ENCODE measurements at places on chromosomes 5 and 9. TPM values are rescaled to one million over a fixed set of nuclear protein-coding genes. Genes with fewer than 3 reads are reported as not detected.

The SLC25A46 gene
- 19.0 TPM for total RNA-seq

The FRRS1L gene
- not detected for total RNA-seq

The ARHGEF39 gene
- 15.6 TPM for total RNA-seq

The PCDHA4 gene
- not detected for total RNA-seq

The GADD45G gene
- total RNA-seq: 2.4 TPM

The FOXD4L4 gene
- total RNA-seq: 0.53 TPM

The KCNT1 gene
- not detected for total RNA-seq

The SPAG8 gene
- total RNA-seq: 1.0 TPM

The ORM2 gene
- not detected for total RNA-seq

The HIGD2A gene
- total RNA-seq: 133 TPM

The KCNV2 gene
- total RNA-seq: not detected

The BTNL3 gene
- total RNA-seq: not detected

The GARIN3 gene
- total RNA-seq: not detected

The BHMT2 gene
- not detected for total RNA-seq

The AGTPBP1 gene
- 19.8 TPM for total RNA-seq

The C9orf50 gene
- total RNA-seq: not detected

The SLC46A2 gene
- total RNA-seq: not detected

GRCh38 chr9:77418226-77418625, 229.9 kb downstream of the GNA14 start:
- DNase-seq: no peak

DNA sequence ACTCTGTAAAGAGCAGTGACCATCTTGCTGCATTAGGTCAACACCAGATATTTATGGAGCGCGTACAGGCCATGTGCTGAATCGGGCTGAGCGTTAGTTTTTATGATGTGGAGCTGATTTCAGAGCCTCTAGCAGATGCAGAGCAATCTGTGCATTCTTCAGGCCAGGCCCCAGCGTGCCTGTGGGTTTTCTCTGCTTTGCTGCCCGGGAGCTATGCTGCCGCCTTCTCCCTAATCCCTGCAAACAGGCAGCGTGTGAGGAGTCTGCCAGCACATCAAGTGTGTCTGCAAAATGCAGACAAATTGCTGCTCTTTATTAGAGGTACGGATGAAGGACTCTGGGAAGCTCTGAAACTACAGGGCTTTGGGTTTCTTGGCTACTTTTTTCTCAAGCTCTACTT, 170.0 kb downstream of the NTRK2 start:
- no peak for DNase-seq

- DNase-seq: no peak
Measured at GRCh38 chr5:133196441-133197085, 144.8 kb downstream of the HSPA4 start.

GRCh38 chr5:180548563-180548962, 42.7 kb downstream of the SCGB3A1 start:
- DNase-seq: no peak

GRCh38 chr5:264338-264737, 7.1 kb upstream of the PDCD6 start:
- DNase-seq: no peak

- no peak for DNase-seq
Measured at GRCh38 chr9:129549139-129549538, 71.8 kb downstream of the C9orf50 start.

- no peak for DNase-seq
Measured at GRCh38 chr5:131405674-131406073, 141.8 kb downstream of the CDC42SE2 start.

DNA sequence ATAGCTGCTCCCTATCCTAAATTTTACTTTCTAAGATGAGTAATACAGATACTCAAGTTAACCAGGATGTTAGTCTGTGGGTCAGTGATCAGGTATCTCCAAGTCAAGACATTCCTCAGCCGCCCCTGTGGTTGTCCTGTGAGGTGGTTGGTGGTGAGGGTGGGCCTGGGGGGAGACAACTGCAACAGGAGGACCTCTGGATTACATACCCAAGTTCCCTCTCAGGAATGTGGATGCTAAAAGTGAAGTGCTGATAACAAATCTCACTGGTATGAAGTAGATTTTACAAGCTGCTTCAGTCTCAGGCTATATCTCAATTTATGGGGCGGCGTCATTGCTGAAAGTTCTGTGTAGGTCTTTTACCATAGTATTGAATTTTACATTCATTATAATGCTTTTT, 38.3 kb downstream of the SLC1A3 start:
- no peak for DNase-seq

DNA sequence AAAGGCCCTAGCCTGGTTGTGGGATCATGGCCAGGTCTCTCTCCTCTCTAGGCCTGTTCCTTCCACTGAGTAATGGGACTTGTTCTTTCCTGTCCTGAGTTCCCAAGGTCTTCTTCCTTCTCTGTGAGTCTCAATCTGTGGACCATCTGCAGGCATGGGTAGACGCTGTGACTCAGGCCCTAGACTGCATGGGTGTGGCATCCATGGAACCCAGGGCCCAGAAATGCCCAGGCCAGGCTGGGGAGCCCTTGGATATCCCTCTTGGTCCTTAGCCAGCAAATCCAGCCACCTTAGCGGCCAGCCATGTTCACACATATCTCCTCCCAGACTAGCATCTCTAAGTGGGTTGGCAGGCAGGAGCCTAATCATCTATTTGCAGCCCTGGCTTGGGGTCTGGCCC, 2.3 kb upstream of the ACSL6 start:
- DNase-seq: no peak

- DNase-seq: no peak
Measured at GRCh38 chr9:136014924-136015633, 53.9 kb upstream of the UBAC1 start.

DNA sequence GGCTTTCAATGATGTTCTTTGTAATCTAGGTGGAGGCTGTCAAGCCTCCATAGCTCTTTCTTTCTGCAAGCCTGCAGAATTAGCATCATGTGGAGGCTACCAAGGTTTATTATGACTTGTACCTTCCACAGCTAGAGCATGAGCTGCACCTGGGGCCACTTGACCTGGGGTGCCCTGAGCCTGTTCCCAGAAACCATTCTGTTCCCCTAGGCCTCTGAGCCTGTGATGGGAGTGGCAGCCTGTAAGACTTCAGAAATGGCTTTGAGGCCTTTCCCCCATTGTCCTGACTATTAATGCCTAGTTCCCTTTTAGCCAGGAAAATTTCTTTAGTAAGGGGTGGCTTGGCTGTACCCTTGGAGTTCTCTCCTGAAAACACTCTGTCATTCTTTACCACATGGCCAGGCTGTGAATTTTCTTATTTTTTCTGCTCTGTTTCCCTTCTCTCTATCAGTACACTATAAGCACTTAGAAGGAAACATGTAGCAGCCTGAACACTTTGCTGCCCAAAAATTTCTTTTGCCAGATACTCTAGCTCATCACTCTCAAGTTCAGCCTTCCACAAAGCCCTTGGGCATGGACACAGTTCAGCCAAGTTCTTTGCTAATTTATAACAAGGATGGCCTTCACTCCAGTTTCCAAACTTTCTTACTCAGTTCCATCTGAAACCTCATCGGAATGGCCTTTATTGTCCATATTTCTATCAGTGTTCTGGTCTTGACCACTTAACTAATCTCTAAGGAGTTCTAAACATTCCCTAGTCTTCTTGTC, 61.4 kb upstream of the NR3C1 start:
- DNase-seq: no peak

GRCh38 chr5:74667396-74667795, 17.6 kb upstream of the HEXB start:
- DNase-seq: no peak

DNA sequence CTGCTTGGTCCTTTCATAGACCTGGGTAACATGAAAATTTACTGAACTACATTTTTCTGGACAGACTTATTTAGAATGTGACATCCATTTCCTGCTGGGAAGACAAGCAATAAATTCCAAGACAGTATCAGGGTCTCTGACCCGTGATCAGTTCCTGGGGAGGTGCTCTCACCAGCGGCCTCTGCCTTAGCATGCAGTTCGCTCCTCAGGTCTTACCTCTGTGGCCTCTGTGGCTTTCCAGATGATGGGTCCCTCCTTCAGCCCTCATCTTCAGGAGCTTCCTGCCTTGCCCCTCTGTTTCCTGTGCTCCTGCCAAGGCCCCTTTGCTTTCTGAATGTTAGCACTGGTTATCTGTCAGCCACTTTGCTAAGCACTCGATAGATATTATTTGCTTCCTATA, 66.4 kb downstream of the CMYA5 start:
- no peak for DNase-seq

- DNase-seq: no peak
Measured at GRCh38 chr5:132949136-132949535, 14.3 kb downstream of the AFF4 start.

DNA sequence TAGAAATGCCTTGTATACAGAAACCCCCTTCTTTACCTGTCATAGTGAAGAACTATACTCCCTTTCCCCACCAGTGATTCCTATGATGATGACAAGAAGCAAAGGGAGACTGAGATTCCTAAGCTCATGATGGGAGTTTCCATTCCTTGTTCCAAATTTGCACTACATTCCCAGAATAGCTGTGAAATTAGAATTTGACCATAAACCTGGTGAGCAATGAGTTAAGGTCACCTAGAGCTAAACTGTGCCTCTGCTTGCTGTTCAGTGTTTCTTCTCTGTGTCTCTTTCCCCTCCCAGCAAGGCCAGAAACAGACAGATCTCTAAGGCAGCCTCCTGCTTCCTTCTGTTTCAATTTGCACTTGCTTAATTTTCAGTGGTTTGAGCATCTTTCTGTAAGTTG, 332.1 kb downstream of the PIK3R1 start:
- no peak for DNase-seq

- no peak for DNase-seq
Measured at GRCh38 chr9:138105561-138106505, 228.3 kb downstream of the CACNA1B start.

- DNase-seq: no peak
Measured at GRCh38 chr5:127849891-127850290, 146.7 kb downstream of the CCDC192 start.

GRCh38 chr9:96395964-96396363, 12.5 kb upstream of the SLC35D2 start:
- no peak for DNase-seq

DNA sequence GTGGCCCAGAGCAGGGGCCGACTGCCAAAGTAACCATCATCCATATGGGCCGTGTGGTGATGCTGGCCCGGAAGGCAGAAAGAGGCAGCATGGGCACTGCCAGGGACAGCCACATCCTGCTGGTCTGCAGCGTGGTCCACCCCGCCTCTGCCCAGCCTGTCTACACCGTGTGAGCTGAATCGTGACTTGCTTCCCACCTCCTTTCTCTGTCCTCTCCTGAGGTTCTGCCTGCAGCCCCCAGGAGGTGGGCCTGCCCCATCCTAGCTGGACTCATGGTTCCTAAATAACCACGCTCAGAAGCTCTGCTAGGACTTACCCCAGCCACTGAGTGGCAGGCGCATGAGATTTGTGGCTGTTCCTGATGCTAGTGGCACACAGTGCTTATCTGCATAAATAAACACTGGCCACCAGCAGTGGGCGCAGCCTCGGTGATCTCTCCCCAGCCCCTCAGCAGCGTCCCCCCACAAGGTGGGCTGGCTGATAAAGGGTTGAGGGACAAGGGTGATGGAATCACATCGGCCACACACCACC, 22.6 kb upstream of the SUSD3 start:
- no peak for DNase-seq

GRCh38 chr5:178110511-178110910, 2.8 kb upstream of the N4BP3 start:
- no peak for DNase-seq

DNA sequence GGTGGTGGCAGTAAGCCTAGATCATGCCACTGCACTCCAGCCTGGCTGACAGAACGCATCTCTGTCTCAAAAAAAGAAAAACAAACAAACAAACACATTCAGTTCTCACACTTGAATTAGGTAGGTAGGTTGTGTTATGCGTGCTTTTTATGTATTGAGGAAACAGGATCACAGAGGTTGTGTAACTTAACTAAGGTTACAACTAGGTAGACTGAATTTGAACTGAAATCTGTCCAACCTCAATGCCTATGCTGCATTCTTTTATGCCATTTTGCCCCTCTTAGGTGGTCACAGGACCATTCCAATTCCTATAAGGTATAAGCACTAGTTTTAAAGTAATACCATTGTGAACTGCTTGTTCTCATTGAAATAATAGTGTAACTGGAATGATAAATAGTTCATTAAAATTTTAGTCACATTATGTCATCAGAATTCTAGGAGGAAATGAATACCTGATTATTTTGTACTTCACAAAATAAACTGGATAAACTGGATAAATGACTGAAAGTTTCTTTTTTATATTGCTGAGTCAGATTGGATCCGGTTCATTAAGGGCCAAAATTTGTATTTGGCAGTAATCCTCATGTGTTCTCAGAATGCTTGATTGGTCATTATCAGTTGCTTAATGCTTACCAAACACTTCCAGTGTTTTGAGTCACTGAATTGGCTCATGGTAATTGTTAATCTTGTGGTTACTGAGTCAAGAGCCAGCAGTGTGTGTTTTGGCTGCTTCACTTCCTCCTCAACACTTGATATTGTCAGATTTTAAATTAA, 7.1 kb downstream of the UBAP1 start:
- DNase-seq: peak; percentile 25

- DNase-seq: peak; percentile 18
Measured at GRCh38 chr5:58410441-58410840, 49.4 kb downstream of the PLK2 start.

DNA sequence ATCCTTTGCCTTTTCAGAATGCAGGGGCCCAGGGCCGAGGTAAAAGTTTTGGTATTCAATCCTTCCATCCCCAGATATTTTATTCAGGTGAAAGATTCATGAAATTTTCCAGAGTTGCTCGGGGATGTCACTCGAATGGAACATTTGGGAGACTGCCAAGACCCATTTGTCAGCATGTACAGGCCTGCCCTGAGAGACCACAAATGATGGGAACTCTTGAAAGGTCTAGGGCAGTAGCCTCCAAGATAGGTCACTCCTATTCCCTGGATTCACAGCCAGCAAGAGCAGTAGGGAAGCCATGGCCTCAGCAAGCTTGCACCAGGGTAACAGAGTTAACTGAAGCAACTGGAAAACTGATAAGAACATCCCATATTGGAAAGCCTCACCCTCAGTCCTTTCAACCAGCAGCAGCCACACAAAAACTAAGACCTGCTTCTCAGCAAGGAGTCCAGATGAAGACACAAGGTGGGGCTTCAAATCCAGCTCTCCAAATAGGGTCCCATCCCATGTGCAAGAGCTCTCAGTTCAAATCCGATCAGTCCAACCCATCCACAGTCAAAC, 12.5 kb downstream of the CARD6 start:
- DNase-seq: peak; percentile 26

- no peak for DNase-seq
Measured at GRCh38 chr5:173534031-173534430, 82.4 kb downstream of the BOD1 start.

DNA sequence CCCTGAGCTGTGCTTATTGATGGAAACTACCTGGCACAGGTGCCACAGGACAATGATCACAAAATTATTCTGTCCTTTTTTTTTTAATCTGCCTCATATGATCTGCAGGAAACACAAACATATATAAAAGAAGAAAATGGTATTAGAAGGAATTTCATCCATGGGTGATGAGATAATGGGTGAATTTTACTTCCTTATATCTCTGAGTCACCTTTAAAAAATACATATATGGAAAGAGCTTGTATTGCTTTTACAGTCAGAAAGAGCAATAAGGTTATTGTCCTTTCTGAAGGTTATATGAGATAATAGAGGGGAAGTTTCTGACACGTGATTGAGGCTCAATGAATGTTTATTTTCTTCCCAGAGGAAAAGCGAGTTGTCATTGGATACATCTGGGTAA, 31.6 kb downstream of the NEURL1B start:
- DNase-seq: peak; percentile 70

- DNase-seq: peak; percentile 60
Measured at GRCh38 chr5:149162401-149163084, 21.2 kb downstream of the ABLIM3 start.

- no peak for DNase-seq
Measured at GRCh38 chr5:160772854-160773253, 79.2 kb downstream of the ATP10B start.
